ENCODE measurements at places on chromosomes 3 and 15. TPM values are rescaled to one million over a fixed set of nuclear protein-coding genes. Genes with fewer than 3 reads are reported as not detected.

The PLCL2 gene
- total RNA-seq: 19.1 TPM

The BLOC1S6 gene
- total RNA-seq: 49.2 TPM

The PROS1 gene
- 0.43 TPM for total RNA-seq

The GOLGA6D gene
- total RNA-seq: not detected

The GLCE gene
- 4.6 TPM for total RNA-seq

The ITGA11 gene
- 1.8 TPM for total RNA-seq

The MESP2 gene
- total RNA-seq: not detected

The PROK2 gene
- not detected for total RNA-seq

The FGD5 gene
- 0.22 TPM for total RNA-seq

The DHFR2 gene
- total RNA-seq: 6.6 TPM

The OR5K2 gene
- not detected for total RNA-seq

The SLCO2A1 gene
- total RNA-seq: not detected

The TRIM42 gene
- not detected for total RNA-seq

The PLA1A gene
- not detected for total RNA-seq

The LDHAL6B gene
- total RNA-seq: not detected

The BSN gene
- 0.10 TPM for total RNA-seq

The KBTBD8 gene
- 30.6 TPM for total RNA-seq

The LRRC2 gene
- total RNA-seq: not detected

The FSIP1 gene
- total RNA-seq: 0.74 TPM

The CAND2 gene
- total RNA-seq: 2.6 TPM

The DPPA2 gene
- total RNA-seq: not detected

The CD86 gene
- 0.08 TPM for total RNA-seq
